CD4-positive, alpha-beta T cell treated with Interleukin-17A for 1 hour (primary cell): ENCODE measurements at places on chromosomes 1 and 21.

DNA sequence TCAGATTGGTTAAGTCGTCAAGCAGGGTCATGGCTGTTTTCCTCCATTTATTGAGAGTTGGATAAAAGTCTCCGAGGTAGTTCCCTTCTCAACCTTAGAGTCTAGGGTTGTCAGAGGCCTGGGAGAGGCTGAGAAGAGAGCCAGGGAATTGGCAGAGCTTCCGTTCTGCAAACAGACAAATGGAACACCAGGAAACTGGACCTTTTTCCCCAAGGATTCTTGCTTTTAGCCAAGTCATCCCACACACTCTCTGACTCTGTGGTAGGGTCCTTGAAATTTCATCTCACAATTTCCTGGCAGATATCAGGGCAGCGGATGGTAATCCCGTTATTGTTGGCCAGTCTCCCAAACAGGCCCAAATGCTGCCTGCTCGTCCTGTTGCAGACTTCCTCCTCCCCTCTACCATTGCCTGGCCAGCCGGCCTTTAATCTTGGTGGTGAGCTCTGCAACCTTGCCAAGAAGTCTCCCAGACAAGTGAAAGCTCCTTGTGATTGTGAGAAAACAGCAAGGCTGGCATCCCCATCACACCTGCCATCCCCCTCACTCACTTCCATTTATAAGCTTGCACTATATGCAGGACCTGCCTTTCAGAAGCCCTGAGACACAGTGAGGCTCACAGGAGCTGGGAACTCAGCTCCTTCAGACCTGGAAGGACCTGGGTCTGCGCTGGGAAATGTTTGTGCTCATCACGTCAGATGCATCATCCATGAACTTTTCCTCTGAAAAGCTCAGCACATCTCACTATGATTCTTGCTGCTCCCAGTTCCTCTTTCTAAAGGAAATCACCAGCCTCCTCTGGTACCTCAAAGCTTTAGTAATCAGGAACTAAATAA, 13.7 kb upstream of the SRP9 start:
- no peak for DNase-seq

- no peak for DNase-seq
Measured at GRCh38 chr21:41868062-41868710, 11.0 kb downstream of the PRDM15 start.

GRCh38 chr21:36881228-36881627, 85.2 kb downstream of the HLCS start:
- DNase-seq: no peak

DNA sequence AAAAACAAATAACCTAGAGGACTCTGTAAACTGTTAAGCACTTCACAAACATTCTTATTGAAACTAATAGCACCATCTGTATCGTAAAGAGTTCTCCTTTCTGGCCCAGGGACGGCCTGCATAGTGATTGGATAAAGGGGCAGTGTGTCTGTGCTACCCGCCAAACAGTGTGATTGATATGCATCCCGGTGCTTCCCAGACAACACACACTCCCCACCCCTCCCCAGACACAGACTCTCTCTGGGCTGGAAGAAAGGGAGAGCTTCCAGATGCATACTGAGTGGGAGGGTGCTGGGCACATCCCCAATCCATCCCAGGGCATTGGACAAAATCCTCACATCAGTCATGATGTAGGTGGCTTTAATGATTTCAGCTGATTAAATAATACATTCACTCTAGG, 3.7 kb downstream of the HSD11B1 start:
- DNase-seq: no peak

DNA sequence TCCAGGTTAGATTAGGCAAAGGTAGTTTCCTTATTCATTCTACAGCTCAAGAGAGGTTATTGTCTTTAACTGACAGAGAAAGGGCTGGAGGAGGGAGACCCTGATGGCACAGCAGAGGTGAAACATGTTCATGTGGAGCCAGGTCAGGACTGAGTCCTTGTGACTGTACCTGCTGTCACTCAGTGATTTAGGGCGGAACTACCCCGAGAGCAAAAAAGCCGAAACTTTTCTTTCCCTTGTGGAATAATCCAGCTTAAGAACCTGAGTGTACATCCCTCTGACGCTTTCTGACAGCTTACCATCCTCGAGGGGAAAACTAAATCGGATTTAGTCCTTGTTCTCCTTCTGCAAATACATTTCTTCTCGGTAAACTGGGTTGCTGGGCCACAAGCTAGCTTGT, 273.2 kb downstream of the BACH1 start:
- no peak for DNase-seq

DNA sequence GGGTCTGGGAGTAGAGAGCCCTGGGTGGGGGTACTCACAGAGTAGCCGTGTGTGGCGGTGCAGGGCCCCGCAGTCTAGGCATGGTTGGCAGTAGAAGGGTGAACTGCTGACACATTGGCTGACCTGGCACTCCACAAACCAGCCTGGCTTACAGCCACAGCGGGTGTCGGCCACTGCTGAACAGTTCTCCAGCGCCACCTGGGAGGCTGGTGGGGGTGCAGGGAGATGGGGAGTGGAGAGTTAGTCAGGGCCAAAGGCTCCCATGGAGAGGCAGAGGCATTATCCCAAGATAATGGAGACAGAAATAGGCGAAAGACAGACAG, 1.5 kb downstream of the TNFRSF25 start:
- DNase-seq: peak; percentile 63

GRCh38 chr1:46769028-46769740, 29.7 kb upstream of the CYP4B1 start:
- DNase-seq: no peak

DNA sequence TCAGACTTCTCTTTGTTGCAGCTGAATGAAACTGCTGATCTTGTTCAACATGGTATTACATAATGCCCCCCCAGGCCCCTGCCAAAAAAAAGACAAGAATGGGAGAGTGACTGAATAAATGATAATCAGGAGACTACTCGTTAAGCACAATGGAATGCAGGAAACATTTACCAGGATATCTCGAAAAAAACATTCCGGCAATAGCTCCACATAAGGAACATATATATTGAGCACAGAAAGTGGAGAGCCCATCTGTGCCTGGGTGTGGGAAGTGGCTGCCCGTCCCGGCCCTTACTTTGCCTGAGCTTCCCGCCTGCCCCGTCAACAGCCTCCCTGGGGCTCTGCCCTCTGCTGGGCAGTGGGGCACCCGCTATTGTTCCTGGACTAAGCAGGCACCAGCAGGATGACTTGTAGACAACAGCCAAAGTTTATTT, 13.3 kb downstream of the TRIM11 start:
- DNase-seq: no peak

DNA sequence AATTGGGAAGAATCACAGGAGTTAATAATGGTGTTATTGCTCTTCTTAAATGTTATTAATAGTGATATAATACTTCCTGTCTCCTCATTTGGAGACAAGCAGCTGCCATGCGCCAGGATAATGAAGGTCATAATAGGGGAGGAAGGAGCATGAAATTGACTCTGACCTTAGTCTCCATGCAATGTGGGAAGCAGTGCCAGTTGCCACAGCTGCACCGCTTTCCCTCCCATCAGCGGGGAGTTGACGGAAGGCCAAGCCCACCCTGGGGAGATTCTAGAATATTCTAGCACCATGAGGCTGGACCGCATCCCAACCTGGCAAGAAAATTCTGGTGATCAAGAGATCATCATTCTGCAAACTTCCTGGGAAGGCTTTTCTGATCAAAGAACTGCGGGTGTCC, 11.0 kb upstream of the OLIG1 start:
- DNase-seq: no peak

GRCh38 chr1:90719330-90720144, 2.4 kb upstream of the BARHL2 start:
- DNase-seq: no peak

DNA sequence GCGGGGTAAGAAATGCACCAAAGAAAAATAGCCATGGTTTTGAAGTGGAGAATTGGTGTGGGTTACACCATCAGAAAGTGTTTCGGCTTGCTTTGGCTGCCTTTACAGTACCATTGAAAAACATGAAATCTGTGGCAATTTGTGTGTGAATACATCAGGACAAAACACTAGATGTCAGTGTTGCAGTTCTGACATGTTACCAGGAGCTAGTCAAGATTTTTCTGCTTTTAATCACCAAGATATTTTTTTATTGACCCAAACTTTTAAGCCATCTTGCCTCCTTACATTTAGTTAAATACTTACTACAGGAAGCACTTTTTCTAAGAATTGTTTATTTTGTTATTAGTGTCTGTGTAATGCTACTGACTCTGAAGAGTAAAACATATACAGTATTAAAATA, 14.3 kb downstream of the RRP15 start:
- DNase-seq: no peak

- no peak for DNase-seq
Measured at GRCh38 chr1:46409063-46409372, 14.9 kb downstream of the FAAH start.

GRCh38 chr1:207336559-207337467, 15.3 kb downstream of the CD55 start:
- peak; percentile 67 for DNase-seq

- DNase-seq: peak; percentile 49
Measured at GRCh38 chr1:115980998-115981993, 5.0 kb downstream of the SLC22A15 start.
